ENCODE measurements at places on chromosomes 12 and 14.

DNA sequence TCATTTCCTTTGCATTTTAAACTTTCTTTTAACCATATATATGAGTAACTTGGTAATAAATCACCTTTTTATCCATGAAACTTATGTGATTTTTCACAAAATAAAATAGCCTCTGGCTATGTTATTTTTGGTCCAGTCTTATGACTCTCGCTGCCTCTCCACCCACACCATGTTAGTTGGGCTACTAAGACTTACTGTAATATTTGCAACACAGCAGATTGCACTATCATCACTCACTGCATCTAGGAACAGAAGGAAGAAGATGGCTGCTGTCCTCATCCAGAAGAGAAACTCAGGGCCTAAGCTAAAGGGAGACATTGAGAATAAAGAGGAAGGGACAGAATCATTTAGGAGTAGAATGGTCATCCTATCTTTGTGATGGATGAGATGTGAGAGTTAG, 12.6 kb upstream of the B4GALNT3 start:
- DNase-seq, result no peak

- no peak for DNase-seq
Measured at GRCh38 chr14:31030469-31030868, 4.3 kb upstream of the STRN3 start.

DNA sequence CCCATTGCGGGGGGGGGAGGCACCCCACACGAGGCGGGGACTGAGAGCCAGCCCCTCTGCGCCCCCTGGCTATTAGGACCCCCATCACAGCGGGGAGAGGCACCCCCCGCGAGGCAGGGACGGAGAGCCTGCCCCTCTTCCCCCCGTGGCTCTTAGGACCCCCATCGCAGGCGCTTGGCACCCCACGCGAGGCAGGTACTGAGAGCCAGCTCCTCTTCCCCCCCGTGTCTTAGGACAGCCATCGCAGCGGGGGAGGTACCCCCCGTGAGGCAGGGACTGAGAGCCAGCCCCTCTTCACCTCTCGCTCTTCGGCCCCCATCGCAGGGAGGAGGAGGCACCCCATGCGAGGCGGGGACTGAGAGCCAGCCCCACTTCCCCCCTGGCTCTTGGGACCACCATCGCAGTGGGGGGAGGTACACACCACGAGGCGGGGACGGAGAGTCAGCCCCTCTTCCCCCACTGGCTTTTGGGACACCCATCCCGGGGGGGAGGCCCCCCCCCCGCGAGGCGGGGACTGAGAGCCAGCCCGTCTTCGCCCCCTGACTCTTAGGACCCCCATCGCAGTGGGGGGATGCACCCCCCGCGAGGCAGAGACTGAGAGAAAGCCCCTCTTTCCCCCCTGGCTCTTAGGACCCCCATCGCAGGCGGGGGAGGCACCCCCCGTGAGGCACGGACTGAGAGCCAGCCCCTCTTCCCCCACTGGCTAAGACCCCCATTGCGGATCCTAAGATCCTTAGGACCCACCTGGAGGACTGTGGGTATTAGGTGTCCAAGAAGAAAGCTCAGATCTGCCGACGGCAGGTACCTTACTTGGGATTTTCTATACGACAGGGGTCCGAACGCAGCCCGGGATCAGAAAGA, 198.6 kb upstream of the PZP start:
- DNase-seq, result no peak

- DNase-seq, result no peak
Measured at GRCh38 chr12:91492648-91493047, 310.0 kb upstream of the DCN start.

GRCh38 chr12:3432176-3432742, 58.7 kb upstream of the PRMT8 start:
- no peak for DNase-seq

DNA sequence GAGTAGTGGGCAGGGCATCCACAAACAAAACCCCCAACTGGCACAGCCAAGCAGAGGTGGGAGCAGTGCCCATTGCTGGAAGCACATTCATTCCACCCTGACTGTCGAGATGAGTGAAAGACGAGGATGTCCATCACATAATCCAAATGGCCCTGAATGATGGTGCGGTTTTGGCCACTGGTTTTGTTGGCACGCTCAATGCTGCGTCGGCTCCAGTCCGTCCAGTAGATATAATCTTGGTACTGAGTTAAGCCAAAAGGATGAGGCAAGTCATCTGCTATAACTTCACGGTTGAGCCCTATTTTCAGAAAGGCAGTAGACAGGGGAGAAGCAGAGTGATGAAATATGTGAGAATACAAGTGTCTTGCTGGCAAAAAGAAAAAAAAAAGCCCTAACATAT, 88.1 kb downstream of the BCL2L14 start:
- peak; percentile 81 for DNase-seq

GRCh38 chr12:100154474-100155247, 12.0 kb upstream of the BLTP3B start:
- peak; percentile 61 for DNase-seq

GRCh38 chr14:100965296-100965695, 61.8 kb upstream of the RTL1 start:
- no peak for DNase-seq

DNA sequence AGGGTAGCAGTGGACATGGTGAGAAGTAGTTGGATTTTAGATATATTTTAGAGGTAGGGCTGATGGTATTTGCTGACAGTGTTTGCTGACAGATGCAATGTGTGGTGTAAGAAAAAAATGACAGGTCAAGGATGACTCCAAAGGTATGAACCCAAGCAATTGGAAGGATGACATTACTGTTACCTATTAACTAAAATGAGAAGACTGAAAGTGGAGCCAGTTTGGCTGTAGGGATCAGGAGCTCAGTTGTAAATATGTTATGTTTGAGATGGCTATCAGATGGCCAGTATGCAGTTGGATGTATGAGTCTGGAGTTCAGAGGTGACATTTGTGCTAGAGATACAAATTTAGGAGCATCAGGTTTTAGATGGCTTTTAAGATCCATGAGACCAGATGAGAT, 17.4 kb upstream of the SERPINA6 start:
- DNase-seq, result no peak
